Erythroblast (primary cell): ENCODE measurements at places on chromosomes 1 and 21.

- DNase-seq: no peak
These were observed 66.7 kb downstream of the LBR start for GRCh38 chr1:225361176-225361575.

- DNase-seq: no peak
These were observed 15.1 kb upstream of the CD58 start for GRCh38 chr1:116585886-116586285.

- DNase-seq: no peak
These were observed 61.8 kb downstream of the ITPKB start for GRCh38 chr1:226677027-226678020.

GRCh38 chr1:227245613-227246320, 72.5 kb downstream of the CDC42BPA start:
- no peak for DNase-seq

DNA sequence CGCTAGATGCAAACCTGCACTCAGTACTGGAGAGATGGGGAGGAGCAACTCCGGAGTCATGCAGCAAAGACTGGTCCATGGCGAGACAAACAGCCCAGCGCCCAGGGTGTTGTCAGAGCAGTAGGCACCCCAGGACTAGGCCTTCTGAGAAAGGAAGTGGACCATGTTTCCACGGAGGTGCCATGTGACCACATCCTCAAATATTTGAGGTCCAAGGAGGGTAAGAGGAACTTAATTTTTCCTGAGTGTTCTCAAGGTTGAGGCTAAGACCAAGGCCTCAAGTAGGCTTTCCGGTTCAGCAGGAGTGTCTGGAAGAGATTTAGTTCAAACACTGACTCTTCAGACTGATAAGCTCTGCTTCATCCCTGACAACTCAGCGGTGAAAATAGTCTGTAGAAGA, 186.2 kb downstream of the RHOU start:
- no peak for DNase-seq

- peak; percentile 27 for DNase-seq
These were observed 37.9 kb upstream of the EDEM3 start for GRCh38 chr1:184792450-184792969.

DNA sequence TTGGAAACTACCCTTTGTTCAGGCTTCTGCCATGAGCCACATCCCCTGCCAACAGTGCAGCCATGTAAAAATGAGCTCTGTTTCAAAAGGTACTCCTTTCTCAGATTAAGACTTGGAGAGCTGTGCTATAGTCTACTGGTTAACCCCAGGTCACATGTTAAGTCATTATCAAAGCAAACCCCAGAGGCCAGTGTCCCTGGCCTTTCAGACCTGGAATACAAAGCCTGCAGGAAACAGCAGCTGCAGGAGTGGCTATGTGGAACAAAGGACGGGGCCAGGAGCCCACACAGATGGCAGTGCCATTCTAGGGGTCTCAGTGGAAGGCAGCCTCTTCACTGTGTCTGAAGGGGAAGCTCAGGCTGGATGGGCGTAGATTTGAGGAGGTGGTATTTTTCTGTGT, 6.7 kb downstream of the ZNF496 start:
- no peak for DNase-seq

DNA sequence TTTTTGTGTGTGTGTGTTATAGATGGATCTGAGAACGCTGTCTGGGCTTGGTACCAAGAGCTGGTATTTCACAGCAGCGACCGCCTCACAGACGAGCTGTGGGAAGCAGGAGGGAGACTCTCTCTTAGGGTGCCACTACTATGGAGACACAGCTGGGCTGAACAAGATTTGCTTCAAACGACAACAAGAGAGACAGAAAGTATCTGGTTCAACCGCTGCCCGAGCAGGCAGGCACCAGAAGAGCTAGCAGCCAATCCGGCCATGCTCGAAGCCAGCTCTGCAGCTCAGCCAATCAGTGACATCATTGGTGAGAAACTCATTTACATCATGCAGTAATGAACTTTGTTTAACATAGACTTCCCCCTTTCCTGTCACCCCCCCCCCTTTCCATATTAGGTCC, 341.3 kb downstream of the USP25 start:
- no peak for DNase-seq

DNA sequence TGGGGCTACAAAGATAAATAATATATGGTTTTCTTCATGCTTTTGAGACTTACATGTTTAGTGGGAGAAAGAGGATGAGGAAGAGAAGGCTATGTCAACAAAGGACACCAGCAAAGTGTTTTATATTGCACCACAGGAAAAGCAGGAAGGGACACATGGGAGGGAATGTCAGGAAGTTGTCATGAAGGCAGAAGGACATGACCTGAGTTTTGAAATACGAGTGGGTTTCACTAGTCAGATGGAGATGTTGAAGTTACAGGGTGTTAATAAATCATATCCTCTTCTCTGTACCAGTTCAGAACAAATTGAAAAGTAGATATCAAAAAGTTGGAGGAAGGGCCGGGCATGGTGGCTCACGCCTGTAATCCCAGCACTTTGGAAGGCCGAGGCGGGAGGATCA, 18.2 kb upstream of the AGO1 start:
- no peak for DNase-seq

GRCh38 chr1:18090636-18091035, 17.0 kb upstream of the IGSF21 start:
- no peak for DNase-seq

GRCh38 chr1:220421508-220421907, 106.4 kb upstream of the MARK1 start:
- DNase-seq: no peak

DNA sequence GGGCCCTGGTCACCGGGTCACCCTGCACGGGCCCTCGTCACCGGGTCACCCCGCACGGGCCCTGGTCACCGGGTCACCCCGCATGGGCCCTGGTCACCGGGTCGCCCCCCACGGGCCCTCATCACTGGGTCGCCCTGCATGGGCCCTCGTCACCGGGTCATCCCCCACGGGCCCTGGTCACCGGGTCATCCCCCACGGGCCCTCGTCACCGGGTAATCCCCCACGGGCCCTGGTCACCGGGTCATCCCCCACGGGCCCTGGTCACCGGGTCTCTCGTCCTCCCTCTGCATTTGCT, 77.6 kb downstream of the RIPK4 start:
- no peak for DNase-seq

GRCh38 chr1:40382601-40383000, 9.1 kb downstream of the SMAP2 start:
- peak; percentile 50 for DNase-seq

- DNase-seq: no peak
These were observed 29.4 kb downstream of the KAZN start for GRCh38 chr1:14627608-14628489.

- peak; percentile 50 for DNase-seq
These were observed 21.7 kb downstream of the LRRC8B start for GRCh38 chr1:89546082-89546889.

DNA sequence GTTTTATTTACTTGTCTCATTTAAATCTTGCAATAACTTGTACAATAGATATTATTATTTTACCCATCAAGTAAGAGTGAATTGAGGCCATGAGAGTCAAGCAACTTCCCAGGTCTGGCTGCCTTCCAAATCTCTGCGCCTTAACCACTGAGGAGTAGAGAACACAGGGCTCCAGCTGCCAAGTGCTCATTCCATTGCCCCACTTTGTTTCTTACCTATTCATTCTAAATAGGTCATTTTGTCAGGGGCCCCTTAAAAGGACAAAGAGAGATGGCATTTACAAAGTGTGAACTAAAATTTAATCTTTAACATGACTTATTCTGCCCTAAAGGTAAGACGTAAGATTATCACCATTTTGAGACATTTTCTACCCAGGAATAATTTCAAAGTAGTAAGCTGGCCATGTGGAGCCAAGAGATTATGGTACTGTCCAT, 3.5 kb downstream of the PPP1R15B start:
- peak; percentile 82 for DNase-seq

- DNase-seq: no peak
These were observed 30.3 kb upstream of the COL6A2 start for GRCh38 chr21:46067505-46068201.

DNA sequence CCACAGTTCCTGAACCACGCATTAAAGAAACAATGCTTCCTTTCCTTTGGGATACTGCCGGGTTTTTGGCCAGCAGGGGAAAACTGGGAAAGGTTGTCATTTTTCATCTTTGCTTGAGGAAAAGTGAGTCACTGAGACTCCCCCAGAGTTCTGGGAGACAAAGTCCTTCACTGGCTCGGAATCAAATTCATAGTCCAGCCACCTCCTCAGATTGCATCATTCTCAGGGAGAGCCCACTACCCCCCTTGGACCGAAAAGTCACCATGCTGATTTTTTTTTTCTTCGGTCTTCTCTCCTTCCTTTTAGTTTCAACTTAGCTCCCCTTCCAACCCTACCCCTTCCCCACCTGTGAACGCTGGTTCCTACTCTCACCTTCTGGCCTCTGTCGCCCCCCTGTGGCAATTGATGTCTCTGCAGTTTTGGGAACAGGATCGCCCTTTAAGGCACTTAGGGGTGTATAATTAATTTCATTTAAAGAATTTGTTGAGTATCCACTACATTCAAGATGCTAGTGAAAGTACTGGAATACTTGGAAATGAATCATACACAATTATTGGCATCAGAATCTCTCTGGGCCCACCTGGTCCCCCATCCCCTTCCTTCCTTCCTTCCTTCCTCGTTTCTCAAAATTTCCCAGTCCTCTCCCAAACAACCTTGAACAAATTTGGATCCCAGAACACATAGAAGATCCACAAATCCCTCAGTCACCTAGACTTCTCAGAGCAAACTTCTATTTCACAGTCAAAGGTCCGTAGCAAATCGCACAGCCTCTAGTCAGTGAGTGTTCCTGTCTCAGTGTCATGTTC, 6.9 kb downstream of the ACKR1 start:
- DNase-seq: peak; percentile 87

DNA sequence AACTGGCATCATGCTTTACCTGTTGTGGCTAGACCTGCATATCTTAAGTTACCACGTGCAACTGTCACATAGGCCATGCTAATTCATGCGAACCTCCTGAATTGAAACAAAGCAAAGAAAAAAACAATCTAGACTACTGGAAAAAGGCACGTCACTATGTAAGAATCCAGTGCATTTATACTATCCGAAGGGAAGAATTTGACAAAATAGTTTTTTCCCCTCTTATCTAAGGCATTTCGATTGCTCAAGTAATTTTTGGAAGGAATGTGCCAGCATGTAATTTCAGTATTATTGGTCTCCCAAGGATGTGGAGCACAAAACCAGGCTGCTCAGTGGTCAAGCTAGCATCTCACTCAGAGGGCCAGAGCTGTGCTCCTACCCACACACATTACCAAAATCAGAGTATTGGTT, 31.5 kb upstream of the C1orf198 start:
- no peak for DNase-seq

GRCh38 chr1:225819346-225820192, 9.6 kb downstream of the EPHX1 start:
- no peak for DNase-seq

GRCh38 chr21:34859976-34860653, 189.0 kb downstream of the RUNX1 start:
- DNase-seq: no peak

GRCh38 chr1:246280551-246280950, 226.5 kb downstream of the SMYD3 start:
- peak; percentile 41 for DNase-seq
